ENCODE measurements at places on chromosomes 12 and 14. TPM values are rescaled to one million over a fixed set of nuclear protein-coding genes. Genes with fewer than 3 reads are reported as not detected.

DNA sequence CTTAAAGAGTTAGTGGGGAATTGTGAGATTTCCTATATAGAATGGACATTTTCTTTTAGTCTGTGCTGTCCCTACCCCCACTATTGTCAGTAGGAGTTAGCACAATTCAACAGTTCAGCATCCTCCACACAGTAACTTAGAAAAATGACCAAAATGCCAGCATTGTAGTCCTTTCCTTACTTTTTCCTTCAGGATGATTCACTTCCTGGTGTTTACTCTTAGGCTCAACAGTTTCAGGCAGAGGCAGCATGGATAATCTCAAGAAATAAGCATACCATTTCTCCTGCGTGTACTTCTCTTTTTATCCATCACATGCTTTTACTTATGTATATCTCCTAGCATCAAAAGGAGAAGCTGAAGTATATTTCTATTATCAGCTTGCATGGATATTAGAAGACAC, 683.4 kb downstream of the SLC16A7 start:
- no peak for DNase-seq

The HPD gene
- 1.8 TPM for total RNA-seq

- no peak for DNase-seq
These were observed 47.7 kb upstream of the ERGIC2 start for GRCh38 chr12:29428633-29429032.

The SMOC1 gene
- total RNA-seq = 5.4 TPM

The ITGA5 gene
- 133 TPM for total RNA-seq

- no peak for DNase-seq
These were observed 445.4 kb downstream of the BCL11B start for GRCh38 chr14:98826618-98827017.

DNA sequence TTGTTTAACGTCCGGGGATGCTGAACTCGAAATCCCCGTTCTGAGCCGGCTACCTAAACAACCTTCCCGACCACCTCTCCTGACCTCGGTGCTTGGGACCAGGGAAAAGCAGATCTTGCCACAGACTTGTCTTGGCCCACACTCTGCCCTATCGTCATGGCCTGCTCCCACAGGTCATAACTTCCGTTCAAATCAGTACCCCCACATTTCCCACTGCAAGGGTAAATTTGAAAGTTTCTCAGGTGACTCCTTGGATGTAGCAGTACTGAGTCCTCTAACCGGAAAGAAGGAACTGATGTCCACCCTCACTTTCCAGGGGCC, 612 bp upstream of the RBM23 start:
- DNase-seq = no peak

- no peak for DNase-seq
These were observed 31.4 kb downstream of the MVK start for GRCh38 chr12:109605016-109605415.

GRCh38 chr12:116689979-116690744, 47.7 kb downstream of the SPRING1 start:
- no peak for DNase-seq
